Activated naive CD4-positive, alpha-beta T cell treated with anti-CD3 and anti-CD28 coated beads, Interleukin-2, amount 10 ng/mL, durations not matched to agents 7 days and 5 days (primary cell): ENCODE measurements at places on chromosomes 7 and 10.

- no peak overlapping the region for H3K27ac ChIP-seq
- no peak overlapping the region for H3K4me3 ChIP-seq
- DNase-seq, result no peak
- no peaks in the 10 kb centered on the region for H3K27me3 ChIP-seq
Measured at GRCh38 chr10:32104181-32104580, 48.0 kb upstream of the KIF5B start.

- H3K27me3 ChIP-seq, result no peaks in the 10 kb centered on the region
- peak; percentile 41 for DNase-seq
- peaks cover 35% of the 10 kb centered on the region for H3K4me1 ChIP-seq
- peak overlapping the region; percentile 94 for H3K27ac ChIP-seq
- H3K36me3 ChIP-seq, result peaks cover 6% of the 10 kb centered on the region
Measured at GRCh38 chr10:61897671-61898434, 3.6 kb upstream of the ARID5B start.

DNA sequence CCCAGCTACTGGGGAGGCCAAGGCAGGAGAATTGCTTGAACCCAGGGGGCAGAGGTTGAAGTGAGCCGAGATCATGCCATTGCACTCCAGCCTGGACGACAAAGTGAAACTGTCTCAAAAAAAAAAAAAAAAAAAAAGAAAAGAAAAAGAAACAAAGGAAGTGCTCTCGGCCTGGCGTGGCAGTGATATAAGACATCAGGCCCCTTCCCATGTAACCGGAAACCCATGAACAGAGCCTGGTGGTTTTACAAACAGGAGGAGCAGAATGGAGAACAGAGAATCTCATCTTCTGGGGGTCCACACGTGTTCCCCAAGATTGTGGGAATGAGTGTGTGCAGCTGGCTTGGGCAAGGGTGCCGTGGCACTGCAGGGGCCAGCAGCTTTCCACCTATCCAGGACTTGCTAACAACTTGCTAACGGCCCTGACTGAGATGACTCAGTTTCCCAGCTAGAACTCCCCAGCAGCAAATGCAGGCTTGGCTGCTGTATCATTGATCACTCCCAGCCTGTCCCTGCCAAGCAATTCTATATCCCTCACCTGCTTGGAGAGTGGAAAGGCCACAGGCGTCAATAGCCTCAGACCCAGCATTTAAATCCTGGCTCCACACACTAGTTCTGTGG, 103.0 kb downstream of the COL26A1 start:
- H3K27ac ChIP-seq, result peak overlapping the region; percentile 88
- peaks cover 32% of the 10 kb centered on the region for H3K27me3 ChIP-seq
- H3K4me1 ChIP-seq, result peaks cover 22% of the 10 kb centered on the region
- H3K36me3 ChIP-seq, result no peaks in the 10 kb centered on the region

DNA sequence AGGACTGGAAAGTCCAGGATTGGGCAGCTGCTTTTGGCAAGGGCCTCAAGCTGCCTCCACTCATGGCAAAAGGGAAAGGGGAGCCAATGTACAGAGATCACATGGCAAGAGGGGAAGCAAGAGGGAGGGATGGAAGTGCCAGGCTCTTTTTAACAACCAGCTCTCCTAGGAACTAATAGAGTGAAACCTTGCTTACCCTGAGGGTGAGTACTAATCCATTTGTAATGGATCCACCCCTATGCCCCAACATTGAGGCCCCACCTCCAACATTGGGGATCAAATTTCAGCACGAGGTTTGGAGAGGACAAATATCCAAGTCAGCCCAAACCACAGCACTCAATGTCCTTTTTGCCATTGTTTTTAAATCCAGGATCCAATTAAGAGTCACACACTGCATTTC, 12.5 kb downstream of the HABP2 start:
- H3K4me1 ChIP-seq, result peaks cover 4% of the 10 kb centered on the region
- peaks cover 15% of the 10 kb centered on the region for H3K27me3 ChIP-seq
- no peak for DNase-seq
- H3K4me3 ChIP-seq, result no peak overlapping the region
- no peak overlapping the region for H3K27ac ChIP-seq
- no peaks in the 10 kb centered on the region for H3K36me3 ChIP-seq

GRCh38 chr7:106774768-106775551, 90.1 kb upstream of the PIK3CG start:
- H3K27ac ChIP-seq, result no peak overlapping the region
- H3K36me3 ChIP-seq, result no peaks in the 10 kb centered on the region
- DNase-seq, result no peak
- no peak overlapping the region for H3K4me3 ChIP-seq

GRCh38 chr10:131238669-131239280, 72.7 kb downstream of the TCERG1L start:
- no peak overlapping the region for H3K27ac ChIP-seq
- H3K36me3 ChIP-seq, result no peaks in the 10 kb centered on the region
- H3K4me3 ChIP-seq, result no peak overlapping the region
- H3K27me3 ChIP-seq, result no peaks in the 10 kb centered on the region

DNA sequence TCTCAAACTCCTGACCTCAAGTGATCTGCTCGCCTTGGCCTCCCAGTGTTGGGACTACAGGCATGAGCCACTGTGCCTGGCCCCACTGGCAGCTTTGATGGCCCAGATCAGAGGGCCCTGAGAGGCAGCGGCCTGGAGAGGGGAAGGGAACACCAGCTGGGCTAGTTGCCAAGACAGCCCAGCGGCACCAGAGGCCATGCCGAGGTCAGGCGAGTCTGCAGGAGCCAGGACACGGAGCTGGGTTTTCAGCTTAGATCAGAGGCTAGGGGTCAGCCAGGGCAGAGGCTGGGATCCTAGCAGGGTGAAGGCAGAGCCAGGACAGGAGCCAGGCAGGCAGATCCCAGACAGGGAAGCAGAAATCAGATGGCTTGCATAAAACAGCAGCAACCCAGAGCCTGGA, 92.9 kb downstream of the MYL10 start:
- H3K36me3 ChIP-seq, result no peaks in the 10 kb centered on the region
- H3K4me1 ChIP-seq, result no peaks in the 10 kb centered on the region
- peaks cover 17% of the 10 kb centered on the region for H3K27me3 ChIP-seq
- H3K27ac ChIP-seq, result no peak overlapping the region
